ENCODE measurements at places on chromosomes 16 and 17.

DNA sequence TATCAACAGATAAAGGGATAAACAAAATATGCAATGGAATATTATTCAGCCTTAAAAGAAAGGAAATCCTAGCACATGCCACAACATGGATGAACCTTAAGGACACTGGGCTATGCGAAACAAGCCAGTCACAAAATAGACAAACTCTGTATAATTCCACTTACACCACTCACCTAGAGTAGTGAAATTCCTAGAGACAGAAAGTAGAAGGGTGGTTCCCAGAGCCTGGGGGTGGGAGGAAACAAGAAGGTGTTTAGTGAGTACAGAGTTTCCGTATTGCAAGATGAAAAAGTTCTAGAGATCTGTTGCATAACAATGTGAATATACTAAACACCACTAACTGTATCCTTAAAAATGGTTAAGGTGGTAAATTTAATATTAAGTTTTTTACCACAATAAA lies 10.0 kb downstream of the SPOP start:
- no peak for DNase-seq

DNA sequence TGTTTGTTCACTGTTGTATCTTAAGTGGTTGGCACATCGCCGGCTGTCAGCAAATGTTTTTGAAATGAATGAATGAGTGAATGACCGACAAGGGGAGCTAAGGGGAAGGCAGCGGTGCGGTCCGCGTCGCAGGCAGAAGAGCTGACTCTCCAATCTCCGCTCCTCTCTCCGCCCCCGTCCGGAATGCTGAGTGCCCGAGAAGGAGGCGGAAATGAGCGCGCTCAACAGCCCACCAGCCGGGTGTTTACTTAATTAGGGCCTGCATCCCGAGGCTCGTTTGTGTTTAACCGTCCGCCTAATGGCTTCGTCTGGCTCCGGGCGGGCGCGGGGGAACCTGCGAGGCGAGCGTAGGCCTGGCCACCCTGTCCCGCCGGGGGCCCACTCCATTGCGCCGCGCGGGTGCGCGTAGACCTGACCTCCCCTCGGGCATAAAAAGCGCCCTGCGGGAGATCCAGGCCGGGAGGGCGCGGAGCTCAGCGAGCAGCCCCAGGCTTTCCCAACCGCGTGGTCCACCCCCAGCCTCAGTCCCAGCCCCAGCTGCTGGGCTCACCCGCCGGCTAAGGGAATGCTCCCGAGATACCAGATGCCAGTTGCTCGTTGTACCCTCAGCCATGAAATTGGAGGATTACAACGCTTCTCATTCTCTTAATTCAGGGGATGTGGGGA lies 2.5 kb upstream of the CDH3 start:
- no peak for DNase-seq

DNA sequence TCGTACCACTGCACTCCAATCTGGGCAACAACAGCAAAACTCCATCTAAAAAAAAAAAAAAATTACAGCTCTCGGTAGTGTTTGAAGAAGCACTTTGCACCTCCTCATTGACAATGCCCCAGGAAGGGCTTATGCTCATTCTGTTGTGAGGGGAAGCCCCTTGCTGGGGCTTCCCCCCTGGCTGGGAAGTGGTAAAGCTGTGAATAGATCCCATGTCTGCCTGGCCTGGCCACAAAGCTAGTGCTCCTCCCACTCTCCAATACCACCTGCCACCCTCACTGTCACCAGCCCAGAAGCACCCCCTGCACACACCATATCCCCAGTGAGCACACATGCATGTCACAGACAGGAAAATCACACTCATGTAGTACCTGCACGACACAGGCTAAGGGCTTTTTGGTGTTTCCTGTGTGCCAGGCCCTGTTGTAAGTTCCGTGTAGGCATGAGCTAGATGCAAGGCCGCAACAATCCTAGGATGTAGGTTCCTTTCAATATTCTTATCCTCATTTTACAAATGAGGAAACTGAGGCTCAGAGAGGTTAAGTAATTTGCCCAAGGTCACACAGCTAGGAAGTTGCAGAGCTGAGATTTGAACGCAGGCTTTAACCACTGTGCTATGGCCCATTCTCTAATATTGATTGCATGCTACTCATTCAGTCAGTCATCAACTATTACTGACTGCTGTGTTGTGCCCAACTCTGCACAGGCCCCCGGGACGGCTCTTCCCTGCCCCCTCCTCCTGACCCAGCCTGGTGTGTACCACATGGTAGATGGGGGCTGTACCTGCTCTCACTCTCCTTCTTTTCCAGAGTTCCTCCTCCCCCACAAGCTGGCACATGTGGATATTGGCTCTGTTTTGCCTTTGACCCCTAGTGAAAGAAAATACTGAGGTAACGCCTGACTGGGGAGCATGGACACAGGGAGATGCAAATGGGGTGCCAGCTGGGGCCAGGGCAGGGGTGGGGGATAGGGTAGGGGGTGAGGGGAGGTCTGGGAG lies 11.9 kb upstream of the COL1A1 start:
- DNase-seq = no peak

GRCh38 chr16:85201574-85201973 lies 89.3 kb upstream of the CIBAR2 start:
- no peak for DNase-seq

DNA sequence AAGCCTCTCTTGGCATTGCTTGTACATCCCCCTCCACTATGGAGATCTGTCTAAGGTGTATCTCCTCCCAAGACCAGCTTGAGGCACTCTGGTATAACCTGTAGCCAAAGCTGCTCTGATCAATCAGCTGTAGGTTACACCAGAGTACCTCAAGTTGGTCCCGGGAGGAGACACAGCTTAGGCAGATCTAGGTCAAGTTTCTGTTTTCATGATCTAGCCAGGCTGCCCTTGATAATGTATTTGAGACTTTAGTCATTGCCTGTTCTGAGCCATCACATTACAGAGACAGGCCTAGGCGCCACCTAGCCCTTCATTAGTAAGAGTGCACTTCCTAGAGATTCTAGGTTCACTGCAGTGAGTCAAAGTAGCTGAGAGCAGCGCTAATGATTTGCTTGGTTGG lies 31.4 kb downstream of the ASGR1 start:
- DNase-seq = no peak

- DNase-seq = no peak
These were observed 2.2 kb downstream of the HS3ST6 start for GRCh38 chr16:1915732-1916639.

GRCh38 chr16:52251495-52251894 lies 295.4 kb downstream of the TOX3 start:
- DNase-seq = no peak

GRCh38 chr16:57800200-57801097 lies 1.8 kb downstream of the KIFC3 start:
- DNase-seq = no peak

DNA sequence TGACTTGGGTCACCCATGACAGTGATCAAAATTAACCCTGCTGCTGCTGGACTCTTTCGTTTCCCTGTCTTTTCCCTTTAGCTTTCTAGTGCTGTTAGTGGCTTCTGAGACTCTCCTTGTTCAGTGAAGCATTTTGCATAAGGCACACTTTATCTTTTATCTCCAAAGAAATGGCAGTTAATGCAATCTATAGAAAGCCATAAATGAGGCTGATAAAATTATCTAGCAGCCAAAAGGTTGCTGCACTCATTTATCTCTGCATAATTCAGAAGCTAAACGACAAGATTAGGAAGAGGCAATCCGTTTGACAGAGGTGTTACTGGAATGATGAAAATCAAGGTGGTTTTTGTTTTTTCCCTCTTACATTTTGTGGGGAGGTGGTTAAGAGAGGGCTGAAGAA lies 1109.5 kb upstream of the EEF2KMT start:
- no peak for DNase-seq

GRCh38 chr16:67198238-67198734 lies 645 bp upstream of the ELMO3 start:
- no peak for DNase-seq

- DNase-seq = no peak
These were observed 58.7 kb downstream of the TANC2 start for GRCh38 chr17:63024716-63025115.

- no peak for DNase-seq
These were observed 90.0 kb upstream of the TBX2 start for GRCh38 chr17:61309362-61310256.

GRCh38 chr17:29073520-29073919 lies 30.6 kb downstream of the PIPOX start:
- DNase-seq = no peak

DNA sequence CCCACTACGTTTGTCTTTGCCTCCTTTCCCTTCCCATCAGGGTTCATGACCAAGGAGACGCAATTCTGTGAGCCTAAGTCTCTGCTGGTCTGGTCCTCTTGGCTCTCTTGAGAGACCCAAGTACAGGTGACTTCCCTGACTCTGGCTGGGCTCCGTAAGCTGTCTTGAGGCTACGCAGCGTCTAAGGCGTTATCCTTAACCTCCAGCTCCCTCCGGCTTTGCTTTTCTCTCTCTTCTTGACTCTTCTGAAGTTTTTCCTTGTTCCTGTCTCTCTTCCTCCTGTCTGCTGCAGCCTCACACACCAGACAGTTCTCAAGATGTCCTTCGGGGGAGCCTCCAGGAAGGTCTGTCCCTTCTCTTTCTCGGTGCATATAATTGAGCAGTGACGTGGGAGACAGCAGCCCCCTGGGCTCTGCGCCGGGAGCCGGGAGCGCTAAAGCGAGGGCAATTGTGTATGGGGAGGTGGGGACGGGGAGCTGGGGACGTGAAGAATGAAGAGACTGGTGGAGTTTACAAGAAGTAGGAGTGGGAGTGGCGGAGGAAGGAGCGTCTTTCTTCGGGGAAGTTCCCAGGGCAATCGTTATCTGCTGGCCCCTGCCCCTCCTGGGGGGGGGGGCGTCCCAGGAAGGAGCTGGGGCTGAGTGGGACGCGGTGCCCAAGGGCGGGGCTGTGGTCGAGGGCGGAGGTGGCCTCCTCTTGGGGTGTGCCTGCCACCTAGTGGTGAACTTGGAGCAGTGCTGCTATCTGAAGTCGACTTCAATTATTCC lies 6.9 kb upstream of the PIRT start:
- DNase-seq = peak; percentile 34

- no peak for DNase-seq
These were observed 269.5 kb upstream of the N4BP1 start for GRCh38 chr16:48879223-48880122.

GRCh38 chr17:79026376-79027273 lies 2.7 kb downstream of the C1QTNF1 start:
- DNase-seq = no peak

GRCh38 chr16:49470513-49470991 lies 96.9 kb downstream of the C16orf78 start:
- DNase-seq = no peak

DNA sequence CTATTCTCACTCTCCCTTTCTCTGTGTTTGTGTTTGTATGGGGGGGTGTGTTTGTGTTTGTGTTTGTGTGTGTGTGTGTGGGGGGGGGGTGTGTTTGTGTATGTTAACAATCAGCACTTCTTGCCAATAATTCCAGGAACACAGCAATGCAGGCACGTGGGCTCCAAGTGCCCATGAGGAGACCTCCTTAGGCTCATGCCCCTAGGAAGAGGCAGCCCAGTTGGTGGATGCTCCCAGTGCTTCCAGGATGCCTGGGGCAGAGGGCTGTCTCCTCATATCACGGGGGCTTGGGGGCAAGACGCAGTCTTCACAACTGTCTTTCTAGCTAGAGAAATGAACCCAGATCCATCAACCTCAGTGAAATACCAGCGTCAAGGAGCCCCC lies 9.9 kb downstream of the ABR start:
- DNase-seq = no peak

DNA sequence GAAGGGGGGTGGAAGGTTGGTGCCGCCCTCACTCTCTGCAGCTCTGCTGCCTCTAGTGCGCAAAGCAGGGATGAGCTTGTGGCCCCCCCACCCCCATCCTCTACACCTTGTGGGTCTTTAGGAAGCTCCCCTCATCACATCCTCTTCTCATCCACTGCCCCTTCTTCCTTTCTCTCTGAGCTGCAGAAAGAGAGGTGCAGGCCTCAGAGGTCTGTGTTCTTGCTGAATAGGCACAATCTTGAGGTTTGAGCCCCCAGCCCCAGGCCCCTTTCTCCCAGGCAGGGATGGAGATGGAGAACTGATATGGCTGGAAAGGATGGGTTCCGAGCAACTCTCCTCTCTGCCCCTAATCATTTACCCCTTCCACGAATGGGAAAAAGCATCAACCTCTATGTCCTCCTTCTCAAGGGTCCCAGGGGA lies 2.6 kb downstream of the CACNA1G start:
- no peak for DNase-seq
